Spinal cord (tissue), 10 donors: ENCODE measurements at places on chromosomes 4 and X.

GRCh38 chr4:68324519-68325262 is 25.2 kb downstream of the YTHDC1 start:
- DNase-seq = no peak

DNA sequence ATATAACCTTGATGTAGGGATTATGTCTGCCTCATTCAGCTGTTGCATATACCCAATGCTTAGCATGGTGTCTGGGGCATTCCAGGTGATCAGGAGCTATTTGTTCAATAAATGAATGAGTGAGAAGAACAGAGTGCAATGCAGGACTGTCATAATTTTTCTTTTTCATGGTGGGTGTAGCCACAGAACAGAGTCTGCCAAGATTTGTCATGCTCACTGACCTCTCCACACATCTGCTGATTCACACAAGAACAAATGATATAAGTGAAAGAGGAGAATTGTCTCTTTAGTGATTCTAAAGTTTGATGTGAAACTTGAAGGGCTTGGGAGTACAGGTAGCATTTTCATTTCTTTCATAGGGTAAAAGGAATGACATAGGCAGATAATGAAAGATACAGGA is 64.4 kb upstream of the TEX13D start:
- no peak for DNase-seq

- no peak for DNase-seq
These were observed 1174.0 kb downstream of the RAPGEF2 start for GRCh38 chr4:160276785-160277325.

- DNase-seq = no peak
These were observed 2.4 kb upstream of the AFAP1 start for GRCh38 chr4:7941965-7942496.

DNA sequence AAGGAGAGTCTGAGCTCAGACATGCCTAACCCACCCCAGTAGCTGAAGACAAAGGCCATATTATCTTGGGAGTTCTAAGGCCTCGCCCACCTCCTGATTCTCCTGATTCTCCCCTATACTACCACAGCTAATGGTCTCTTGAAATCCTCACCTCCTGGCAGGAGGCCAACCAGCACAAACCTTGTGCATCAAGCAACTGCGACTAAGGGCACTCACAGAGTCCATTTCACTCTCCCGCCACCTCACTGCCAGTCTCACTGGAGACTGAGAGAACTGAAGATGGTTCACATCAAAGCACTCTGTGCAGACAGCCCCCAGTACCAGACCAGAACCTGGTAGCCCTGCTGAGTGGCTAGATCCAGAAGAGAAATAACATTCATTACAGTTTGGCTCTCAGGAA is 102.1 kb upstream of the KLF8 start:
- no peak for DNase-seq

- peak; percentile 0 for DNase-seq
These were observed 87.3 kb upstream of the WDR1 start for GRCh38 chr4:10203851-10204250.

- no peak for DNase-seq
These were observed 18.9 kb downstream of the HELQ start for GRCh38 chr4:83436680-83437079.

GRCh38 chr4:15963576-15963975 is 601 bp upstream of the FGFBP2 start:
- DNase-seq = no peak

GRCh38 chr4:41212616-41213203 is 1.6 kb downstream of the APBB2 start:
- DNase-seq = no peak

- DNase-seq = peak; percentile 96
These were observed 777 bp upstream of the EOLA2 start for GRCh38 chrX:149938881-149939654.

DNA sequence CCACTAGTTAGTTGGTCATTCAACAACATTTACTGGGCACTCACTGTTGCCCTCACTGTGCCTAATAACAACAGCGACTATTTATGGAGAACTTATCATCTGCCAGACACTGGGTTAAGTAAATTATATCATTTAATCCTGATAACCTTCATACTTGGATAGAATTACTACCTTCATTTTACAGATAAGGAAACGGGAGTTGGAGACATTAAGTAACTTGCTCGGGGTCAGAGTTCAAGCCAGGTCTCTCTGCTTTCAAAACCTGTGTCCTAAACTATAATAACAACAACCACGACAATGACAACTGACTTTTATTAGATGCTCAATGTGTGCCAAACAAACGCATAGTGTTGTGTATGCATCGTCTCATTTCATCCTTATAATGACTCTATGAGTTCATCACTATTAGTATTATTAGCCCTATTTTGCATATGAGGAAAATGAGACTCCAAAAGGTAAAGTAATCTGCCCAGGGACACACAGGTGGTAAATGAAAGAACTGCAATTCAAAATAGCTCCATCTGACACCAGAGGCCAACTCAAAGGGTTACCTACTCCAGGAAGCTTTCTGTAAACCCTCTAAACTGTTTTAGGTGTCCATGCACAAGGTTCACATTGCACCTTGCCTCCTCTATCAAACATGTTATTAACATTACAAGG is 98.4 kb upstream of the ACSL4 start:
- DNase-seq = no peak

GRCh38 chrX:43870758-43871419 is 11.4 kb downstream of the MAOB start:
- no peak for DNase-seq

- DNase-seq = no peak
These were observed 161.6 kb upstream of the PRDX4 start for GRCh38 chrX:23505531-23506303.

GRCh38 chrX:133151336-133151735 is 54.4 kb upstream of the USP26 start:
- DNase-seq = no peak

DNA sequence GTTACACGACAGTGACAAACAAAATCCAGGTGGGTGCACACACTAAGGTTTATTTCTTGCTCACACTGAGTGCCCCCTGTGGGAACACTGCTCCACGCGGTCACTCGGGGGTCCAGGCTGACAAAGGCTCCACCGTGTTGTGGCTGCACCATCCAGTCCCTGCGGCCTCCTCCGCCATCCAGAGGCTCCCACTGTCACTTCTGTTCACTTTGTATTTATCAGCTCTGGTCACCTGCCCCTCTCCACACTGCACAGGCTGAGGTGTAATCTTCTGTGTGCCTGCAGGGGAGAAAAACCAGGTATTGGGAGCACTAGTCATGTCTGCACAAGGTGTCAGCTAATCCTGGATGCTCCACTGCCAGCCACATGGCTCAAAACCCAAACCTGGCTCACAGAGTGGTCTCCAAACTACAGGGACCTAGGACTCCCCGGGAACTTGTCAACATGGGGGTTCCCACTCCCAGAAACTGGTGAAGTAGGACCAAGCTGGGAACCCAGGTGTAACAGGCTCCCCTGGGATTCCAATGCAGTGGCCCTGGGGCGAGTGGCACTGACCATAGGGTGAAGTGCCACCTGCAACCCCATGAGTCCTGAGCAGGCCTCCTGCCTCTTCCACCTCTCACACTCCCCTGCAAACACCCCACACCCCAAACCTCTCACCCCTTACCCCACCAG is 25.5 kb downstream of the HMX1 start:
- no peak for DNase-seq

- DNase-seq = no peak
These were observed 18.0 kb downstream of the RBMX start for GRCh38 chrX:136862546-136862945.

- no peak for DNase-seq
These were observed 45.3 kb downstream of the RPA4 start for GRCh38 chrX:96929036-96929435.

- no peak for DNase-seq
These were observed 4.7 kb upstream of the HELT start for GRCh38 chr4:185013417-185014125.

DNA sequence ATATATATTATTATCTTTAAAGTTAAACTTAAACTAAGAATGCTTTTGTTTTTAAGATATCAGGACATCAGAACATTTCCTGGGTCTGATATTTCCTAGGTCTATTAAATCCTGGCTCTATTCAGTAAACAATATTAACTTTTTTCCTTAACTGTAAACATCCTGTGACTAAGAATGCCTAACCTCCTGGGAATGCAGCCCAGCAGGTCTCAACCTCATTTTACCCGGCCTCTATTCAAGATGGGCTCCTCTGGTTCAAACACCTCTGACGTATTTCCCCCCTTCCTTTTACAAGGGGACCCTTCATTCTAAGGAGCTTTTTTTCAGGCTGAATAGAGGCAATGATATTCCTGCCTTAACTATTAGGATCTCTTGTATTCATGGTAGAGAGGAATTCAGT is 35.8 kb upstream of the DYNLT3 start:
- DNase-seq = no peak
